ENCODE measurements at places on chromosomes 1 and 21. TPM values are rescaled to one million over a fixed set of nuclear protein-coding genes. Genes with fewer than 3 reads are reported as not detected.

The CRYAA gene
- total RNA-seq = not detected

The OR2M3 gene
- total RNA-seq = not detected

The CRNN gene
- total RNA-seq = not detected

The TAL1 gene
- total RNA-seq = 0.19 TPM

The VWA5B1 gene
- total RNA-seq = not detected

The TAS1R3 gene
- 0.28 TPM for total RNA-seq

The RAB4A gene
- 22.1 TPM for total RNA-seq

The AJAP1 gene
- not detected for total RNA-seq

GRCh38 chr1:62386351-62387121 is 50.3 kb upstream of the USP1 start:
- no peak for DNase-seq

DNA sequence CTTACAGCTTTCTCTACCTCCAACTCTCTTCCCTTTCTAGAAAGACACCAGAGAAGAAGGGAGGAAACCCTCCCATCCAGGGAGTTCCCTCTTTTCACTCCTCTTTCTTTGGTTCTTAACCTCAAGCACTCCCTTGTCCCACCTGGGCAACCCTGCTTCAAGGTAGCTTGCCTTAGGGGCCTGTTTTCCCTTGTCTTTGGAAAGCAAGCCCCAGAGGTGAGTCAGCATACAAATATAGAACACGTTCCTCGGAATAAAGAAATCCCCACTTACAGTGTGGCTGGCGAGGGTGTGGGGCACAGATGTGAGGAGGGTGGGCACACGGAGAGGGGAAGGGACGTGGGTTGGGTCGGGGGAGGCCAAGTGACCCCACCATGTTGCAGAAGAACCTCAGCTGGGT is 26.1 kb upstream of the KCNE2 start:
- no peak for DNase-seq

DNA sequence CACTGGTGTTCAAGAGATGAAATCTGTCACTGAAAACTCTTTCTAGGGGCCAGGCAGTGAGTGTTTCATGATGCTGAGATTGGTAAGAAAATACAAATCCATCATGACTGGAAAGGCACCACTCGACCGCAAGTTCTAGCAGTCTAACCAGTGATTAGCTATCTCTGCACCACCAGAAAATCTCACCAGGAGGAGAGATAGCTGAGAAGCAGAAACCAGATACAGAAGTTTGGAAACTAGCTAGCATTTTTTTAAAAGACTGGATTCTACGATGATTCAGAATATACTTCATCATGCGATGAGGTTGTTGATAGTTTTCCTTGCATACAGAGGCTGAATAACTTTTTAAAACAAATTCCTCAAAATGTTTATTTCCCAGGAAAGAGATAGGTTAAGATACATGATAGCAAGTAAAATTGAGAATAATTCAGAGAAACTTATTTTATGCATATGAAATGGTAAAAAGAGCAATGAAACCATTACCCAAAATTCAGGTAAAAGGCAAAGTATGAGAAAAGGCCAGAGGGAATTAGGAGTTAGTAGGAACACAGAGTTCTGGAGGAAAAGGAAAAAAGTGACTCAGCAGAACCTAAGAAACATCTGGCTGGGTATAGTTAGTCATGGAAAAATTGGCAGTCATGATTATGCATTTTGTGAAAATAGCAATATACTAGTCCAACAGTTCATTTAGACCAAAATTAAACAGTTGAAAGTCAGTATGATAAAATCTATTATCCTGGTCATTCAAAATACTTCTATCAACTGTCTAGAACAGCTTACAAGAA is 3.3 kb upstream of the F3 start:
- no peak for DNase-seq

DNA sequence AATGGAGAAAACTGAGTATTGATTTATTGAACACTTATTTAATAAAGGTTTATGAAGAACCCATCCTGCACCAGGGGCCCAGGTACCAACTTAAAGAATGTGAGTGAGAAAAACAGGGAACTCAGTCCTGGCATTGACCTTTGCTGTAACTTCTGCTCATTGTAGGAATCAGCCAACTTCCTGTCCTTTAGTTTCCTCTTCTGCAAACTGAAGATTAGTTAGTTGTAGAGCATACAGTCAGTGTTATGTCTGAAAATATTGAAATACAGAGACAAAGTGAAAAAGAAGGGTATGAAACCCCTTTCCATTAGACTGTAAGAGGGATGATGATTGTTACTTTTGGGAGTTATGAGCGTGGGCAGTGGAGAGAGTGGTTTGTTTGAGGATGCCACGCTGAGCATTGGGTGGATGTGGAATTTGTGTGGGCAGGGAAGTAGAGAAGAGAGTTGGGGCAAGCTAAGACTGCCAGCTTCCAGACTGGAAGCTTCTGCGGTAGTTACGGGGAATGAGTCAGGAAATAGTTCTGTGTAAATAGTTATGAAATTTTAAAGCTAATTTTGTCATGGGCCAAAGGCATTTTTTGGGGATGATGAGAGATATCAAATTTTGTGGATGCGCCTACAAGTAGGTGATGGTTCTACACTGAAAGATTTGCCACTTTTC is 89.2 kb downstream of the GPR88 start:
- DNase-seq = no peak

- no peak for DNase-seq
Measured at GRCh38 chr1:221230605-221231004, 351.4 kb downstream of the HLX start.

GRCh38 chr1:116919802-116920201 is 10.1 kb downstream of the PTGFRN start:
- DNase-seq = peak; percentile 9

DNA sequence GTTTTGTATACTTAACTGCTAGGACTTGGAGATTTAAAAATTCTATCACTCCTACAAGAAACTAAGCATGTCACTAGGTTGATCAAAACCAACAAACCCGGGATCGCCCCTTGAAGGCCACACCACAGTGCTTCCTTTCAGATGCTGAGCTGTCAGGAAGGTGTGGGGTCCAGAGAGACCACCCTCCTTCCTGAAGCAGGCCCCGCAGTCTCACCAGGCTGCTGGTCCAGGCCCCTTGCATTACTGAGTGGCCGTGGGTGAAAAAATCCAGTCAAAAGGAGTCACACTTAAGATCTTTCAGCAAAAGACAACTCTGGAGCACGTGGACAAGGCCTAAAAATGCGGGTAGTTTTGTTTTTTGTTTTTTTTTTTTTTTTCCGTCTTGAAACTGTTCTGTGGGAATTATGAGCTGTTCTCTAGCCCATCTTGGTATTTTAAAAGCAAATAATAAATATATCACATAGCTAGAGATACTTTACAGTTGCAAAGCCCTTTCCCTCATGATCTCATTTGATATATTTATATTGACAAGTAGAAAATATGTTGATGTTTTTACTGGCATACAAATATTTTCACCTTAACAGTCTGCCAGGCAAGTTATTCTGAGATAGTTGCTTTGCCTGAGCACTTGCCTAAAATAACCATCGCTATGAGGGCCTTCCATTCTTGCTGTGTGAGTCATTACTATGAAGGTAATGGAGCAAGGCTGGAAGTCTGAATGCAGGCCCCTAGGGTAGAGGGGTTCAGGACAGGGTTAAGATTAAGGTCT is 73.1 kb upstream of the EDEM3 start:
- no peak for DNase-seq

- no peak for DNase-seq
Measured at GRCh38 chr1:210250665-210250997, 18.0 kb downstream of the SERTAD4 start.

DNA sequence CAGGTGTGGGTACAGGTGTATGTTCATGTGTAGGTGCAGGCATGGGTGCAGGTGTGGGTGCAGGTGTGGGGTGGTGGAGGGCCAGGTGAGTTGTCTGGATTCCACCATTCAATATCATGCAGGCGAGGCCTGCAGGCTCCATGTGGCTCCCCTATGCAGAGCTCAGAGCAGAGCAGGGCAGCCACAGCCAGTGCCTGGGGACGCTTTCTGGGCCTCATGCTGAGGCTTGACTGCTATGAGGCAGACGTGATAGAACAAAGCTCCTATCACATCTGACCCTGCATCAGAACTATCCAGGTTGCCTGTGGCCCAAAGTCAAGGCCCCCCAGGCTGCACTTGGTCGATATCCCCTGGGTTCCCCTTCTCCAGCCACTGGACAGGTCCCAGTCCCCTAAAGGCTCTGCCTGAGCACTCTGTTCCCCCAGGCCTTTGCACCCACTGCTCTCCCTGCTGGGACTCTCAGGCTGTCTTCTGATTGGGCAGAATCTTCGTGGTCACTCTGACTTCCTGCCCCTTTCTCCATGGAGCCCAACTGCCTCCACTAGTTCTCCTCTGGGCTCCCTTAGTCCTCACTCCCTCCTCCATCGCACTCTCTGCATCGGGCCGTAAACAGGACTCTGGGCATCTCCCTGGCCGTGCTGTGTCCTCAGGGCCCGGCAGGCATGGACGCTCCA is 78.6 kb upstream of the ACTL8 start:
- no peak for DNase-seq

- DNase-seq = no peak
Measured at GRCh38 chr1:58307431-58307830, 239.1 kb downstream of the OMA1 start.

DNA sequence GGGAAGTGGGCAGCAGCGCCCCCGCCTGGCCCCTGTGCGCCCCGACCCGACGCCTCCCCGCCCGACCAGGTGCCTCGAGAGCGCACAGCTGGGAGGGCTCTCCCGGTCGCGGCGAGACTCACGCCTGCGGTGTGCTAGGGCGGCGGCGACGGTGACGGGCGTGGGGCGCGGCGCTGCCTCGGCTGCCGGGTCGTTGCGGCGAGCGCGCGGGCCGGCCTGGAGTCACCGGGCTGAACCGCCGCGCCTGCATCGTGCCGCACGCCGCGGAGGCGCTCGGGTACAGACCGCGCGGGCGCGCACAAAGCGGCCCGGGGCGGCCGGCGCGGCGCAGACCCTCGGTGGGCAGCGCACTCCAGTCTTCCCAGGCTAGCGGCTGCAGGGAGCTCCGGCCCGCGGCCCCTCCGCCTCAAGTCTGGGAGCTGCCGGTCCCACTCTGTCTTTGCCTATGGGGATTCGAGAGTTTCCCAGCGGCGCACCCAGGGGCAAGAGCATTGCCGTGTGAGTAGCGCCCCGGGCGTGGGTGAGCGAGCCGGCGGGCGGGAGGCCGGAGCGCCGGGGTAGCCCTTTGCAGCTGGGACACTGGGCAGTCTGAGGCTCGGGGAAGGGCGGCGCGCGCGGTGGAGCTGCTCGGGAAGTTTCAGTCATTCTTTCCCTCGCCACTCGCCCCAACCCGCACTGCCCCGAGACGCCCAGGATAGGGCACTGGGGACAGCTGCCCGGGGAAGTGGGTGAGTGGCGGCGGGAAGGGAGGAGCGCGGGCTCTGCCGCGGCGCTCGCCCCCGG is at the start of gene SLC35F3:
TSS of gene SLC35F3 (plus strand) at position 44 of the 783 bp plus-strand sequence.
- peak; percentile 60 for DNase-seq

DNA sequence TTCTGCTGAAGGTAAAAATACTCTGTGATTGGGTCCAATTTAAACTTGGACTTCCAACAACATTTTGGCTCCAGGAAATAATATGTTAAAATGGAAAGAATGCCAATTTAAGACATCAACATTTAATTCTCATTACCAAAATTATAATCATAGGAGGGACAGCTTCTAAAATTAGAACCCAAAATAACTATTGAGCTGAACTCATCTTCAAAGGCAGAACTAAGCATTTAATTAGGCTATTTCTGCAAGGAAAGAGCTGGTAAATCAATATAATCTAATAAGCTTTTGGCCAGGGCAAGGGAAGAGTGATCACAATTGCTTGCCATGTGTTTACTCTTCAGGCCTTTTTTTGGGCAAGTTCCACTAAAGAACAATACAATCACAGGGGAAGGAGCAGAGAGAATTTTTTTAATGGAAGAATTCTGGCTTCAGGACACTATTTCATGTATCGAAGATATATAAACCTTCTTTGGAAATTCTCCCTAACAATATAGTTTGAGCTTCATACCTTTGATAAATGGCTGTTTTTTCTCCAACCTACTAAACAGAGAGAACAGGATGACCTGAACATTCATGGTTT is 133.1 kb upstream of the PTBP2 start:
- no peak for DNase-seq

DNA sequence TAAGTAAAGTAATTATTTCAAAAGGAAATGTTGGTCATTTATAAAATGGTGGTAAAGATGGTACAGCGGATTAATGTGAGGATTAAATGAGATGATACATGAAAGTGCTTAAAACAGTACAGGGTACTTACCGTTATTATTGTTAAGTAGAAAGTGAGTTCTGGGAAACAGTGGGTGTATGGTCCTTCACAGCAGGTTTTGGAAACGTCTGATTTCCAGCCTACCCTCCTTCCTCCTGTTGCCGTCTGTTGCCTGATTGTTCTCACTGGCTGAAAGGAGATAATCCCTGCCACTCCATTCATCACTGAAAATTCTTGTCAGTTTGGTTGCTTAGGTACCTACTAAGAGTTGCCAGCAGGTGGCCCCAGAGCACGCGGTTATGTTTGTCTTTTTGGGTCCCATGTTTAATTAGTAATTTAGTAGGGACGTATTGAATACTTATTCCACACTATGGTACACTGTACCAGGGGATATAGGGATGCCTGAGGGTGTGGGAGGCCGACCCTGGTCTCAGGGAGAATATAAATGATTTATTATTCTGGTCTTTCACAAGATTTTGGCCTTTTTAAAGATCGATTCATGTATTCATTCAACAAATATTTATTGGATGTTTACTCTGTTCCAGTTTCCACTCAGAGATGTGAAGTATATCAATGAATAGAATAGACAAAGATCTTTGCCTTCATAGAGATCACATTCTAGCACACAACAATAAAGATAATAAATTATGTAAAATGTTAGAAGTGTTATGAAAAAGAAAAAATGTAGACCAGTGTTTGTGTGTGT is 30.8 kb upstream of the RPTN start:
- DNase-seq = peak; percentile 83

DNA sequence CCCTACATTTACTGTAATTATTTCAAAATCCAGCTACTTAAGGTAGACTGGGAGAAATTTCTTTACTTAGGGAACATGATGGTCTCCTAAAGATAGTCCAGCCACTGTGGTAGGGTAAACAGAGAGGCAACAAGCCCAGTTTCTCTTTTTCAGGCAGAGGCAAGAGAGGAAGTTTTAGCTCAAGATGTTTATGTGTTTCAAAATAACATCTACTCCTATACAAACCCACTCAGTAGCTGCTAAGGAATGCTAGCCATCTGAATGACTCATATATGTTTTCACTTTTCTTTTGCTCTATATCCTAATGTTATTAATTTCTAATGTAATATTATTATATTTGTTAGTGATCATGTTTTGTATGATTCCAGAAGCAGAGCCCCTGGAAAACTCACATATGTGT is 856.6 kb downstream of the PLA2G4A start:
- no peak for DNase-seq

DNA sequence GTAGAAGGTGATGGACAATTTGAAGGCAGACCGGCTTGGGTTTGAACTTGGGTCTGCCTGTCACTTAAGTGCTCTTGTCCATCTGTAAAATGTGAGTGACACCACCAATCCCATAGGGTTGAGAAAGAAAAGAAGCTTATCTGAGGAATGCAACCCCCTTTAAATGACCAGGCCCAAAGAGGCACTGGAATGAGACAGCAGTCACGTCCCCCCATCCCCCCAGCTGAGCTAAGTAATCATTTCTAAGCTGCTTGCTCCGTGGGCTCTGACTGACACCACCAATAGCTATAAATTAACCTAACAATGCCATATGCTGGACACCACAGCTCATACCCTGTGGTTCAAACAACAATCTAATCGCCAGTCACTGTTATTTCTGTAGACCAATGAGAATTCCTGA is 15.1 kb downstream of the LCA5L start:
- DNase-seq = no peak

GRCh38 chr21:29056005-29056404 is 17.4 kb downstream of the CCT8 start:
- DNase-seq = no peak
